Osteocyte (in vitro differentiated cells): ENCODE measurements at places on chromosomes 4 and X.

- no peak for DNase-seq
These were observed 5.1 kb upstream of the DCLK2 start for GRCh38 chr4:150072906-150073714.

GRCh38 chr4:151785484-151786157, 24.8 kb upstream of the GATB start:
- no peak for DNase-seq

DNA sequence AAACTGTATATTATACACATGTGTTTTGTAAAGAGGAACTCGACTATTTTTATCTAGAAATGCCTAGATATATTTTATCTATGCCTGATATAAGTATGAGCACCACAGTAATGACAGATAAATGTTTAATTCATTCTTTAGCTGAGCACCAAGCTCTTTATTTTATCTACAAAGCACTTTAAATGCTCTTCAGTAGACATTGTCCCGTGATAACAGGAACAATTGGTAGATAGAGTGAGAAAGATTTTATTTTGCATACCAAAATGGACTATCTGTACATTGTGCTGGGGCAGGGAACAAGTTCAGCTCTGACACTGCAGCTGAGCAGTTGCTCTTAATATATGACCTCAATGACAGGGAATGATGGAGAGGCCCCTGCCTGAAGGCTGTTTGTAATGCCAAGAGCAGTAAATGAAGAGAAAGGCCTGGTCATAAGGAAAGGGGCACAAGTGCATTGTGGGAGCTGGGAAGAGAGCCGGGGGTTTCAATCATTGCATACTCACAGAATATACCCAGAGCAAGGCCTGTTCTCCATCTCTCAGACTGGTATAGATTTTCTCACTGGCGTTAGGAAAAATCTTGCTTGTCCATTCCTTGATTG, 57.3 kb downstream of the SEPTIN11 start:
- no peak for DNase-seq

- no peak for DNase-seq
These were observed 14.8 kb downstream of the LAMTOR3 start for GRCh38 chr4:99879458-99879857.

DNA sequence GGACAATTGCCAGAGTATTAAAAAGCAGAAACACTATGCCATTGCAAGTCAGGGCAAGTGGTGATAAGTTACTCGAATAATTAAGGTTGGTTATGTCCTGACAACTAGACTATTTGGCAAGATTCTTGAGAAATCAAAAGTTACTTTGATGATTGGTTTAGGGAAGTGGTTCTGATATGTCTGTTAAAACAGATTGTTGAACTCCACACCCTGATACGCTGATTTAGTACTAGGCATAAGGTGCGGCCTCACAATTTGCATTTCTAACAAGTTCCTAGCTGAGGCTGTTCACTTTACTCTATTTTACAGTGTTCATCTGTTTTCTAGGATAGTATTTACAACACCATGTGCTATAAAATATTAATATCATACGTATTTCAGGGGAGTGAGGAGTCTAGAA, 12.5 kb downstream of the GABRA4 start:
- no peak for DNase-seq

DNA sequence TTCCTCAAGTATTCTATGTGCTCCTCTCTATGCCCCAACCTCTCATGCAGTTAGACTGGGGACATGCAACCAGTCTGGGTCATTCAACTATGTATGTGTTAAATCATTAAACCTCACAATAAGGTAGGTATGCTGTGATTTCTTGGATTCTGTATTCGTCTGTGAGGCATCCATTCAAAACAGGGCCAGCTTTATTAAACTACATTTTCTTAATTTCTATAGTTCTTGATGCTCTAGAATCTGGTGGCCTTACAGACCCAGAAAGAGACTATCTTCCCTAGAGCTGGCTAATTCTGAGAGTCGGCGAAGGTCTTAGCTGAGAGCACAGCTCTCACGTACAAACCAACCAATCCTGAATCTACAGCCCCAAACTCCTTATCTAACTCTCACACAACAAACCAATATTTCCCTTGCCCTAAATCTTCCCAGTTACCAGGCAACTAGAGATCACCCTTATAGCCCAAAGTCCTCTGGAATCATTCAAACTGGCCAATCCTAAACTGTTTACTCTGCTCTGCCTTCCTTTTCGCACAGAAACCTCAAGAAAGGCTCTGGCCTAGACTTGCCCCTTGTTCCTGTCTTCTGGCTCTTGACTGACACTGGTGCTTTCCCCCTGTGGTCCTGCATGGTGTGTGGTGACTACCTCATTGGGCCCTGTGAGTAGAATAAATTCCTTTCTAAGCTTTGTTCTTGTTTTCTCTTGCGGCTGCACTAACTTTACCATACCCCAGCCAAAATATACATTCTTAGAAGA, 203.5 kb upstream of the TET2 start:
- DNase-seq = no peak

DNA sequence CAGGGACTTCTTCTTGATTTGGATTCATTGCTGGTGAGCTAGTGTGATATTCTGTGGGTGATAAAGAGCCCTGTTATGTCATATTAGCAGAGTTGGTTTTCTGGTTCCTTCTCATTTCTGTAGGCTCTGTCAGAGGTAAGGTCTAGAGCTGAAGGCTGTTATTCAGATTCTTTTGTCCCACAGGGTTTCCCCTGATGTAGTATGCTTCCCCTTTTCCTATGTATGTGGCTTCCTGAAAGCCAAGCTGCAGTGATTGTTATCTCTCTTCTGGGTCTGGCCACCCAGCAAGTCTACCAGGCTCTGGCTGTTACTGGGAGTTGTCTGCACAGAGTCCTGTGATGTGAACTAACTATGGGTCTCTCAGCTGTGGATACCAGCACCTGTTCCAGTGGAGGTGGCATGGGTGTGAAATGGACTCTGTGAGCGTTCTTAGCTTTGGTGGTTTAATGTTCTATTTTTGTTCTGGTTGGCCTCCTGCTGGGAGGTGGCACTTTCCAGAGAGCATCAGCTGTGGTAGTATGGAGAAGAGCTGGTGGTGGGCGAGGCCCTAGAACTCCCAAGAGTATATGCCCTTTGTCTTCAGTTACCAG, 373.7 kb downstream of the AR start:
- DNase-seq = no peak

DNA sequence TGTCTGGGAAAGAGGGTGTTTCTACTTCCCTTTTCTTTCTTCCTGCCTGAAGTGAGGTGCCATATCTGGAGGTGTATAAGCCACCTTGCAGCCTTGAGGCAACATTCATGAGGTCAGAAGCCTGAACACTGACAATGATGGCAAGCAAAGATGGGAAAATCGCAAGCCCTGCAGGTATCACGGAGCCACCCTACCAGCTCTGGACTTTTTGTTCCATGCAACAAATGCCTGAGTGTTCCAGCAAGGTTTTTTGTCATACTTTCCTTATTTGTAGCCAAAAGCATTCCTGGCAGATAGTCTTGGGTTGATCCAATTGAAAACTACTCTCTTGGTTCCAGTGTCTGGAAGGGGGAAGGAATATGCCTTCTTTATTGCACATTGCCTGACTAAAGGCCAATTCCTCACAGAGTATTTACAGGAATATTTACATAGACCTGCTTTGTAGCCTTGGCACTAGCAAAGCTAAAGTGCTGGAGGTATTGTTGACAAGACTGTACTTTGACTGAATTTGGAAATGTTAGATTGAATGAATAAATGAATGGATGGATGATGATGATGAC, 14.4 kb upstream of the SOD3 start:
- DNase-seq = peak; percentile 5

GRCh38 chr4:81921751-81922159, 450.0 kb upstream of the RASGEF1B start:
- DNase-seq = no peak

DNA sequence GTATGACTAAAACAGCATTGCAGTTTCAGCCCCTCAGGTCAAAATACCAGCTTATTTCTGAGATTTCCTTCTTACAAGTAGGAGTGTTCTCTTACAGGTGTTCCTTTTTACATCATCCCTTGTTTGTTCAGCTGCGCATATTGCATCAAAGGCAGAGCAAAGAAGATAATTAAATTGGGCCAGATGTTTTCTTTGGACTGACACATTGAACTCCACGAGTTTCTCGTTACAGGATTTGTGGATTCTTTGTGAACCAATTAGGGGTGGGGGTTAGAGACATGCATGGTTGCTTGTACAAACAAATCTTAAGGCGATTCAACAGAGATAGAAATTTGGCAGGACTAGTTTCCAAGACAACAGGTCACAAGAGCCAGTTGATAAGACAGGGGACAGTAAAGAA, 95.7 kb downstream of the SPANXN4 start:
- no peak for DNase-seq

- no peak for DNase-seq
These were observed 95.5 kb upstream of the PPP2R3B start for GRCh38 chrX:482192-482701.

GRCh38 chrX:123450222-123450621, 266.1 kb downstream of the GRIA3 start:
- no peak for DNase-seq

GRCh38 chrX:16589211-16589610, 60.7 kb upstream of the S100G start:
- no peak for DNase-seq

GRCh38 chr4:85979276-85979675, 380.6 kb downstream of the MAPK10 start:
- DNase-seq = no peak

DNA sequence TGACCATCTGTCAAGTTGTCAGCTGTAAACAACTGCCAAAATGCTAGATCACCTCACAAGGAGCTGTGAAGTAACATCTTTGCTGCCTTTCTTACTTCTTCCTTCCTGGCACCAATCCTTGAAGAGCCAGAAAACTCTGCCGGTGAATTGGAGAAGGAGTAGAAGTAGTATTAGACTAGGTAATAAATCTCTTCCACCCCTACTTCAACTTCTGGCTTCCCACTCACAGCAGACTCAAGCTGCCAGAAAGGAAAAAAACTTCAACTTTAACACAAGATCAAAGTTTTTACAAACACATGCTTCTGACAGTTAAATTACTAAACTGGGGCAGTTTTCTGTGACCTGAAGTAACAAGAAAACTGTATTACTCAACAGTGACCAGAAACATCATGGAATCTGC, 164.7 kb upstream of the SLC7A11 start:
- no peak for DNase-seq

DNA sequence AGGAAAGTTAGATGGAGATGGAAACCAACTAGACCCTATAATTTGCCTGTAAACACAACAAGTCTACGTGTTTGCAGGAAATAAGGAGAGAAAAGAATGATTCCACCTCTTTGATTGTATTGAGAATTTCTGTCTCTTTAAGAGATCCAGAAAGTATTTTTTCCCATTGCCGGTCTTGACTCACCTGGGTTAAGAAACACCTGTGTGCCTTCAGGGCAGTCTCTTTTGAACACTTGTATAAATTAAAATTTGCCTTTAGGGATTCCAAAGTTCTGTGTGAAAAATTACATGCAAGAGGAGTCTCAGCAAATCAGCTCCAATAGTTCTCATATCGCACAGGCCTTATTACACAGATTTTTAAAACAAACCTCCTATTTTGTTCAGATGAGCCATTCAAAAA, 46.0 kb upstream of the SMAD1 start:
- no peak for DNase-seq

DNA sequence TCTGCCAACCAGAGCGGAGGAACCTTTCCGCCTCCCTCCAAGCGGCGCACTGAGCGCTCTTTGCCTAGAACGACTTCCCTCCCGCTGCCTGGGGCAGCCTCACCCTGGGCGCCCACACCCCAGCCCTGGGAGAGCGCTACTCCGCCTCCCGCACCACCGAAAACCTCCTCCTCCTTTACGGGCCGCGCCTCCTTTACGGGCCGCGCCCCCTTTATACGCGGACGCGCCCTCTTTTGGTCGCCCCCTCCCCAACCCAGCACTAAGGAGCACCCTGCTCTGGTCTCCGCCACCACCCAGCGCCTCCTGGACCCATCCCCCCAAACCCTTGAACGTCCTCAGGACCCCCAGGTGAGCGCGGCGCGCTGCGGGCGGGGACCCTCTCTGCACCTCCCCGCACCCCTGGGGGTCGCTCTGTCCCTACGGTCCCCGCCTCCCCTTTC, 586 bp upstream of the NSG1 start:
- DNase-seq = no peak

DNA sequence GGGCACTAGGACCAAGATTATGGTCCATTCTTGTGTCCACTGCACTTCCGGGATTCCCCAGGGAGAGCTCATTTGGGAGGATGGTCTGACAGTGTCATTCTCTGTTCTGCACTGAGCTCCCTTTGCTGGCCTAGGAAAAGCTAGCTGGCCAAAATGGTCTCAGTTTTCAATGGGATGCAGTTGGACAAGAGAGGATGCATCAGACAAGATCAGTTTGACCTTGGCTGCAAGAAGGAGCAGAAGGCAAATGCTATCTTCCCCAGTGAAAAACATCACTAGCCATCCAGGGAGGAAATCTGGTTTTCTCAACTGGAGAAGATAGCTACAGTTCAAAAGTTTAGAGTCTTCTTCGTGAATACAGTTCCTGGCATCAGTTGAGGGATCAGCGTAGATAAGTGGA, 221.1 kb downstream of the PTTG2 start:
- no peak for DNase-seq

- no peak for DNase-seq
These were observed 33.0 kb downstream of the NOP14 start for GRCh38 chr4:2930135-2930757.

- DNase-seq = no peak
These were observed 304 bp upstream of the SPIN2A start for GRCh38 chrX:57137501-57137900.

DNA sequence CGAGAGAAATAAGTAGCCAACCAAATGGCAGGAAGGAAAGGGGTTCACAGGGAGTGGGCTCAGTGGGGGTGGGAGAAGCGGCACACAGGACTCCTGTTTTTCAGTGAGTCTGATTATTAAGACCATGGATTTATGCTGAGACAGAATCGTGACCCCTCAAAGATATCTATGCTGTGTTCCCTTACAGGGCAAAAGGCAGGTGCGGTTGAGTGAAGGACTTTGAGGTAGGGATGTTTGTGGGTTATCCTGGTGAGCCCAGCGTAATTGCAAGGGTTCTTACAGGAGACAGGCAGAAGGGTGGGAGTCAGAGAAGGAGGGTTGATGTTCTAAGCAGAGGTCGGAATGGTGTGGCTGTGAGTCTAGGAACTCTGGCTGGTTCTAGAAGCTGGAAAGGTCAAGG, 73.0 kb downstream of the EVC start:
- DNase-seq = peak; percentile 51

DNA sequence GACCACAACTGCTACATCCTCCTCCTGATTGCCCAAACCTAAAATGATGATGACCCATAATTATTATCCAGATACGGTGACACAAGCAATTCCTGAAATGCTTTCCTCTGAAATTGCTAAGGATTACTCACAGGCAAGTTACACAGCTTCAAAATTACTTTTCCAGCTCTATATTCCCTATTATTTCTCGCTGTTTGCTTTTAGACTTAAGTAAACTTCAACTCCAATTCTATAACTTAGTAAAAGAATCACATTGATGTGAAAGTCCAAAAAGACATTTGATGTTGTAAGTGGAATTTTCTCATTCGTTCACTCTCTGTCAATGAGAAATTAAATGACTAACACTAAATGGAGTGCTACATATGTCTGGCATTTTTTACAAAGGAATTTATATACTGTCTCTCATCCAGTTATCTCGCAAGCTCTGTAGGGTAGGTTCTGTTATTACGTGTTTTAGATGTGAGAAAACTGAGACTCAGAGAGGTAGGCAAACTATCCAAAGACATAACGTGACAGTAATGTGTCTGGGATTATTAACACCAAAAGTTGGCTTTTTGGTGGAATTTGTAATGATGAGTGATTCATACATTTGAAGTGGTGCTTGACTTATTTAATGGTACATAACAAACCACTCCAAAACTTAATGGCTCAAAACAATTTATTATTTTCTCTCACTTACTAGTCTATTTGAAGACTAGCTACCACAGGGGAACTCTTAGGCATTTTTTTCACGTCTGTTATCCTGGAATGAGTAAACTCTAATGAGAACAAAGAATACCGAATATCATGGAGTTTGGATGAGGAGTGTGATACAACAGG, 31.5 kb downstream of the PALLD start:
- DNase-seq = no peak
